ENCODE measurements at places on chromosomes 12 and 14. TPM values are rescaled to one million over a fixed set of nuclear protein-coding genes. Genes with fewer than 3 reads are reported as not detected.

TPH2 gene
- not detected for total RNA-seq

SERPINA12 gene
- not detected for total RNA-seq

NOS1 gene
- 0.19 TPM for total RNA-seq

GDF11 gene
- total RNA-seq, result 9.4 TPM

GUCY2C gene
- total RNA-seq, result not detected

CLMN gene
- 15.8 TPM for total RNA-seq

KRT75 gene
- total RNA-seq, result not detected

CIROP gene
- total RNA-seq, result 0.18 TPM

GPR84 gene
- 1.9 TPM for total RNA-seq

C12orf56 gene
- not detected for total RNA-seq

DNA sequence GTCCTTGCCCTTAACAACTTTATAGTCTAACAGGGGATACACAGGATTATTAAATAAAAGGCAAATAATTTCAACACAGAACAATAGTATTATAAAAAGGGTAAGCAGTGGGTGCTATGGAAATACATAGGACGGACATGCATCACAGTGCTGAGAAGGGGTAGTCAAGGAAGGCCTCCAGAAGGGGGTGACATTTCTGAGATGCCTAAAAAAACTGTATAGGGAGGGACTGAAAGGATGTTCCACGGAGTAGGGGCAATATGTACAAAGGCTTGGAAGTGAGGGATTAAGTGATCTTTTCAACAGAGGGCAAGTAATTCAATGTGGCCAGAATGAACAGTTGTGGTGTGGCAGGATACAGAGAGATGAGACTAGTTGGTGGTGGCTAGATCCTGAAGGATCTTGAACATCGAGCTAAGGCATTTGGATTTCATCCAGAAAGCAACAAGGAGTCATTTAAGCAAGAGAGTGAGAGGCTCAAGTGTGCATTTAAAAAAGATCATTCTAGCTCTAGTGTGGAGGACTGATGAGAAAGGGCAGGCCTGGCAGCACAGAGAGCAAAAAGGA is 8.9 kb upstream of the ATP5MC2 start:
- no peak overlapping the region for H3K4me3 ChIP-seq
- H3K27ac ChIP-seq, result no peak overlapping the region
- no peak for DNase-seq

DNA sequence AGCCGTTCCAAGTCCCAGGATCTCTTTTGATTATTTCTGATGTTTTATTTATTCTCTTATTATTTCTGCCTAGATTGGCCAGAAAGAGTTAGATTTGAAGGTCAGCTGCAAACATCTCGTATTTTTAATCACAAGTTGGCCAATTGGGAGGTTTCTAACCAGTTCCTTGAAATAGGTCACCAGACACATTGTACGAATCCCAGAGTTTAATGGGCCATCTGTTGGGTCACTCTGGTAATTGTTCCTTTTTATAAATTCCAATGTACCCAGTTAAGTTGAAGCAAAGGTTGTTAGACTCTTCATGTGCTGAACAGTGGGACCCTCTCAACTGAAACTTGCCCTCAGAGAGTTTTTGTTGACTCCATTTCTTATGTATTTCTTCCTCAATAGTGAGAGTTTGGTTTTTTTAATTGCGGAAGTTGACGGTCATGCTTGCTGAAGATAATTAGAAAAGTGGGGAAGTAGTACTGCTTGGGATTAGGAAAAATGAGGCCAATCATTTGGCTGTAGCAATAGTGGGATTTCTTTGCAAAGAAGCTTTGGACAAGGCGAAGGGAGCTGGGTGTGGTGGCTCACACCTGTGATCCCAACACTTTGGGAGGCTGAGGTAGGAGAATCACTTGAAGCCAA is 382.7 kb upstream of the RGS6 start:
- no peaks in the 10 kb centered on the region for H3K27me3 ChIP-seq
- no peak for DNase-seq
- no peak overlapping the region for H3K27ac ChIP-seq
- H3K36me3 ChIP-seq, result no peaks in the 10 kb centered on the region
- no peaks in the 10 kb centered on the region for H3K4me1 ChIP-seq

DNA sequence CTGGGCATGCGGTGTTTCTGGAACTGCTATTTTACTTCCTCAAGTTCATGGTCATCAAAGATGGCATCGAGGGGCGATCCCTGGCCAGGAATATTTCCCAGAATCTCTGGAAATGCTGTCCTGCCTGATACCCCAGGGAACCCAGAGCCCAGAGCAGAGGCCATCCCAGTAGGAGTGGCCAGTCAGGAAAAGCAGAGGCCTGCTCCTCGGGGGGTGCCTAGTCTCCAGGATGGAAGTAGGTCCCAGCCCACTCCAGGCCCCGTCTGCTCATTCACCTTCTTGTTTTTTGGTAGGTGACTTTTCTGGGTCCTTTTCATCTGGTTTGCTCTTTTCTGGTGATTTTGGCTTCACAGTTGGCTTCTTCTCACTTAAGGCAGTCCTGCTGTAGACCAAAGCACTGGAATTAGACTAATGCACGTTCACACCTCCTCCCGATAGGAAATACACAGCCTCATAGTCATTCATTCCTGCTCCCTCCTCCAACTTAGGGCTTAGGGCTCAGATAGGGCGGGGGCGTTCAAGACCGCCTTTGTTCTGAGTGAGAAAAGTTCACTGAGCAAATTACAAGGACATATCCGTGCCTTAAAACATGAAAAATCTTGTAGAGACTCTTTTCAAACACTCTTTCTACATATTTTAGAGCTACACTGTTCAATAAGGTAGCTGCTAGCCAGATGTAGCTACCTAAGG is 51.1 kb downstream of the TRAFD1 start:
- no peak overlapping the region for H3K4me3 ChIP-seq
- H3K27me3 ChIP-seq, result no peaks in the 10 kb centered on the region
- H3K27ac ChIP-seq, result no peak overlapping the region
- peaks cover 10% of the 10 kb centered on the region for H3K36me3 ChIP-seq
- no peaks in the 10 kb centered on the region for H3K4me1 ChIP-seq

DNA sequence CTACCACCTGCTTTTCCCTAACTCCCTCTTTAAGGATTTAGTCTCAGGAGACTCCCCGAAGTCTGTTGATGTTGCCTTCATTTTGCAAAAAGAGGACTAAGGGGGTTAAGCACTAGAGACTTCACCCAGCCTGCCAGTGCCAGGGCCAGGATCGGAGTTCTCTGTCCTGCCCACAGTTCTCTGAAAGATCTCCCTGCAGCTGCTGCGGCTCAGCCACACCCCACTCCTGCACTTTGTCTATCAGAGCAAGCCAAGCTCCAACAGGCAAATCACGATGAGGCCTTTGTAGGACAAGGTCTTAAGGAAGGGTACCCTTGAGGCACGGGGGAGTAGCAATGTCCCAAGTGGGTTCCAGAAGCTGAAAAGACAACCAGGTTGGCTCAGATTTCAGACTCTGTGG is 148.8 kb upstream of the EGLN3 start:
- H3K4me1 ChIP-seq, result no peaks in the 10 kb centered on the region
- no peaks in the 10 kb centered on the region for H3K27me3 ChIP-seq
- H3K27ac ChIP-seq, result no peak overlapping the region
- H3K4me3 ChIP-seq, result no peak overlapping the region

- H3K36me3 ChIP-seq, result no peaks in the 10 kb centered on the region
- H3K4me3 ChIP-seq, result no peak overlapping the region
- no peaks in the 10 kb centered on the region for H3K27me3 ChIP-seq
Observed at GRCh38 chr14:35353409-35354172, 51.0 kb downstream of the NFKBIA start.

DNA sequence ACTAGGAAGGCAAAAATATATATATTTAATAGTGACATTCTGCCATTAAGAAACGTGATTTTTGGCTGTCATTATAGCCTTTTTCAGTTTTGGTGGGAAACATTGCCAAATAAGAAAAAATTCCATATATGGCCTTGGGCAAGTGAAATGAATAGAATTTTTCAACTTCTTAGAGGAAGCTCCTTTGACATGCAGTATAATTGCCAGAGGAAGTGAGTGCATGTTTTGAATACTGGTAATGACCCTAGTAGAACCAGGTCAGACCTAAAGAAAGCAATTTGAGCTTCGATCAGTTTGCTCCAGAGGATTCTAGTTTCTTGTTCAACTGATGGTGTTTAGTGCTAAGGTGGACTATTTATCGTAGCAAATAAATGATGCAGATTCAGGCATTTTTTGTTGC is 26.2 kb upstream of the TRIM9 start:
- no peak overlapping the region for H3K27ac ChIP-seq

- no peaks in the 10 kb centered on the region for H3K4me1 ChIP-seq
- H3K4me3 ChIP-seq, result no peak overlapping the region
- H3K27me3 ChIP-seq, result no peaks in the 10 kb centered on the region
- H3K36me3 ChIP-seq, result no peaks in the 10 kb centered on the region
- no peak overlapping the region for H3K27ac ChIP-seq
Observed at GRCh38 chr12:84619053-84619571, 293.5 kb downstream of the SLC6A15 start.

DNA sequence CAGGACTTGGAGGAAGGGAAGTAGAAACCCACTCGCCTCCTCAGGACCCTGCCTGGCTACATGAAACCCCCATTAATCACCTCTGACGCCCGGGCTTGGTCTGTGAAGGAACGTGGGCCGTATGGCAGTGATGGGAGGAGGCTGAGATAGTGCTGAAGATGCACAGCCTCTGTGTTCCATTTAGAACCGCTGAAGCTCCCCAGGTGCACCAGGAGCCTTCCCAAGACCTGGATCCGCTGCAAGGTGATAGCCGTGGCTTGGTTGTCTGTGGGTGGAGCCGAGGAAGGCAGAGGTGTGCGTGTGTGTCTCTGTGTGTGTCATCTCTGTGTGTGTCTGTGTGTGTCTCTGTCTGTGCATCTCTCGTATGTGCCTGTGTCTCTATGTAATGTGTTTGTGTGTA is 293.1 kb downstream of the CACNA1C start:
- no peak overlapping the region for H3K27ac ChIP-seq
- H3K4me3 ChIP-seq, result no peak overlapping the region
- DNase-seq, result no peak
- peaks cover 12% of the 10 kb centered on the region for H3K4me1 ChIP-seq

GRCh38 chr12:42097971-42098370 is 46.7 kb downstream of the GXYLT1 start:
- no peak overlapping the region for H3K4me3 ChIP-seq
- DNase-seq, result no peak
- no peaks in the 10 kb centered on the region for H3K36me3 ChIP-seq
- no peaks in the 10 kb centered on the region for H3K4me1 ChIP-seq

DNA sequence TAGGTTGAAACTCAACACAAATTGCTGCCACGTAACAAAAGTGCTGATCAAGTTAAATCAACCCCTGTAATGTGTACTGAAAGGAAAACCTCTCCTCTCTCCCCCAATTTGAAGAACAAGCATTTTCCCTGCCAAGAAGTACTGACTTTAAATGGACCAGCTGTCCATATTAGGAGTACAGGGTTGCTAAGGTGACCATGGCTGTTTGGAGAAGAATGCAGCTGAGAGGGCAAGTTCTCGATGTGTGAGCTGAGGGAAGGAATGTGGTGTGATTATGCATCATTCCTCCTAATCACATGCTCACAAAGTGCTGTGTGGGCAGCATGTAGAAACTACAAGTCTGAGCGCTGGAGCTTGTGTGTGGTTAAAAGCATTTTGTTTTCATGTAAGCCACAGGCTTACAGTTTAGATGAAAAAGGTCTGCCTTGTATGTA is 50.9 kb upstream of the CCT2 start:
- no peaks in the 10 kb centered on the region for H3K36me3 ChIP-seq
- no peak overlapping the region for H3K27ac ChIP-seq
- no peak overlapping the region for H3K4me3 ChIP-seq
- no peak for DNase-seq

- no peak overlapping the region for H3K4me3 ChIP-seq
- no peak overlapping the region for H3K27ac ChIP-seq
- DNase-seq, result peak; percentile 32
- H3K36me3 ChIP-seq, result no peaks in the 10 kb centered on the region
- no peaks in the 10 kb centered on the region for H3K4me1 ChIP-seq
- H3K27me3 ChIP-seq, result no peaks in the 10 kb centered on the region
Observed at GRCh38 chr14:100278702-100279101, 27.5 kb downstream of the SLC25A29 start.

- peak; percentile 46 for DNase-seq
- H3K27me3 ChIP-seq, result no peaks in the 10 kb centered on the region
- no peaks in the 10 kb centered on the region for H3K36me3 ChIP-seq
- no peaks in the 10 kb centered on the region for H3K4me1 ChIP-seq
- peak overlapping the region; percentile 4 for H3K4me3 ChIP-seq
- no peak overlapping the region for H3K27ac ChIP-seq
Observed at GRCh38 chr12:78863482-78864402, 832 bp upstream of the SYT1 start.

DNA sequence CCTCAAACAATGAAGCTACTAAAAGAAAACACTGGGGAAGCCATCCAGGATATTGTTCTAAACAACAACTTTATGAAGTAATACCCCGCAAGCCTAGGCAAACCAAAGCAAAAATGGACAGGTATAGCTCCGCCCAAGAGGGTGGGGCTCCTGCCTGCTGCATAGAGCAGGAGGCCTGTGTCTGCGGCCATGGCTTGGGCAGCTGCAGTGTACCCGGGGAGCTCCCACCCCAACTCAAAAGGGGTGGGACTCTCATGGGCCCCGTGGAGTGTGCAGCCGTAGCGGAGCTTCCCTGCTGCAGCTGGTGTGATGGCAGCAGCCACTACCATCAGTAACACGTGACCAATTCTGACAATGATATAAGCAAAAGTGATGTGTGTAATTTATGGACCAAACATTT is 264.2 kb upstream of the KITLG start:
- no peak overlapping the region for H3K27ac ChIP-seq
- no peaks in the 10 kb centered on the region for H3K36me3 ChIP-seq
- H3K27me3 ChIP-seq, result no peaks in the 10 kb centered on the region

- no peaks in the 10 kb centered on the region for H3K4me1 ChIP-seq
- no peak for DNase-seq
- H3K4me3 ChIP-seq, result no peak overlapping the region
Observed at GRCh38 chr12:101018540-101018939, 191.5 kb downstream of the SLC5A8 start.

DNA sequence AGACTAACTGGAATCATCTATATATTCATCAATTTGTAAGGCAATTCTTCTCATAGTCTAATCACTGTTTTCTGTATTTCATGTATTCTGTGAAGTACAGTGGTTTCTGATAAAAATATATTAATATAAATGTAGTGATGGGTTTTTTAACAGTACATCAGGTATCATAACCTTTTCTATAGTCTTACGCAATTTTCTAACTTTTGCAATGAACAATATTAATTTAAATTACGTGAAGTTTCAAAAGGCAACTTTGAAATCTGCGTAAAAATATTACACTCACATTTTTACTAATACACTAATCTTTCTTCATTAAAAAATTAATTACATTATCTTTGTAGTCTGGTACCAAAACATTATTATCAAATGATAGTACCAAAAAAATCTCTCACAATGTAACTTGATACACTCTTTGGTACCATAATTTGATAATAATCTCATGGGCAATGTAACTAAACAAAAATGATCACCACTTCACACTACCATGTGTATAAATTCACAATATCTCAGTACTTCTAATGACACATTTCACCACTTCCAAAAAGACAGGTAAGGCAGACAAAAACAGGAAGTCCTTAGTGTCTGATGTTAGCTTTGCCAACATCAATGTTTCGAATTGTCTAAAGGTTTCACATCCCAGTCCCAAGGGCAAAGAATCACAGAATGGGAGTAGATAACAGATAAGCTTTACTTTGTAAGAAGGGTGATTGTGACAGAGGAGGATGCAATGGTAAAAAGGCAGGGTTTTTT is 8.7 kb downstream of the DNAI7 start:
- H3K4me1 ChIP-seq, result no peaks in the 10 kb centered on the region
- H3K36me3 ChIP-seq, result no peaks in the 10 kb centered on the region
- no peak for DNase-seq

- no peak overlapping the region for H3K4me3 ChIP-seq
- peaks cover 1% of the 10 kb centered on the region for H3K27me3 ChIP-seq
- H3K4me1 ChIP-seq, result no peaks in the 10 kb centered on the region
- H3K27ac ChIP-seq, result no peak overlapping the region
Observed at GRCh38 chr12:30417697-30418231, 277.9 kb downstream of the IPO8 start.

GRCh38 chr12:102917026-102917787 is at the start of gene PAH:
Gene PAH, minus strand, starts transcription at chr12:102917244. Its CDS starts 114 bp downstream, at chr12:102917130.
- H3K4me1 ChIP-seq, result no peaks in the 10 kb centered on the region
- H3K27me3 ChIP-seq, result no peaks in the 10 kb centered on the region
- DNase-seq, result no peak
- no peaks in the 10 kb centered on the region for H3K36me3 ChIP-seq

All from aorta (tissue), 5 donors.